ENCODE measurements at places on chromosomes 16 and 17.

DNA sequence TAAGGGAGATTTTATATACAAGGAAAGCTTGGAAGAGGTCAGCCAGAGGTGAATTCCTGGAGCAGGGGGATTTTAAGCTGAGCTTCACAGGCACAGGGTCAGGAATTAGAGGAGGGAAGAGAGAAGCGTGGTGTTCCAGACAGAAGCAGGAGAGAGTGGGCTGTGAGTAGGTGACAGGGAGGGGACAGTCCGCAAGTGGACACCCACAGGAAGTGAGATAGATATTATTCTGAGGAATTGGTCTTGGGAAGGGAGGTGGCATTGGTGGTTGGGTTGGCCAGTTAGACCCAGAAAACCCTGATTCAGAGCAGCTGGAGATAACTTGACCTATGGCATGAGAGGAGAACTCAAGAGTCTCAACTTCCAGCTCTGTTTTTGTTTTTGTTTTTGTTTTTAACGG is 14.7 kb downstream of the PHB1 start:
- no peak for DNase-seq

DNA sequence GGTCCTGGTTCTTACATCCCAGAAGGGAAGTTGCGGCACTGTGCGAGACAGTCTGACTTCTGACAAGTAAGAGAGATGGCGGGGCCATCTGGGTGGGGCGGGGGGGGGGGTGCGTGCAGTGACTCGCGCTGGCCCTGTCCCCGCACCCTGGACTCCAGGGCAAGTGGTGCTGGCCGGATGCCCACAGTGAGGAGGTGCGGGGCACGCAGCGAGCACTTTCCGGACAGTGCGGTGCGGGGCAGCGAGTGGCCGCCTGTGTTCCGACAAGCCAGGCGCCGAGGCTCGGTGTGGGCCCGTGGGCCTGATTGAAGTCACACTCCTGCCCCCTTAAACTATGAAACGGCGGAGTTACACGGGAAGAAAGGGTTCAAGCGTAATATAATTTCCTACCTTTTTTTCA is 106.4 kb downstream of the BANP start:
- DNase-seq: no peak

- no peak for DNase-seq
Measured at GRCh38 chr17:14334919-14335318, 34.0 kb downstream of the HS3ST3B1 start.

- DNase-seq: no peak
Measured at GRCh38 chr16:19843371-19843770, 41.3 kb downstream of the GPRC5B start.

- DNase-seq: no peak
Measured at GRCh38 chr16:82675300-82675699, 48.5 kb downstream of the CDH13 start.

DNA sequence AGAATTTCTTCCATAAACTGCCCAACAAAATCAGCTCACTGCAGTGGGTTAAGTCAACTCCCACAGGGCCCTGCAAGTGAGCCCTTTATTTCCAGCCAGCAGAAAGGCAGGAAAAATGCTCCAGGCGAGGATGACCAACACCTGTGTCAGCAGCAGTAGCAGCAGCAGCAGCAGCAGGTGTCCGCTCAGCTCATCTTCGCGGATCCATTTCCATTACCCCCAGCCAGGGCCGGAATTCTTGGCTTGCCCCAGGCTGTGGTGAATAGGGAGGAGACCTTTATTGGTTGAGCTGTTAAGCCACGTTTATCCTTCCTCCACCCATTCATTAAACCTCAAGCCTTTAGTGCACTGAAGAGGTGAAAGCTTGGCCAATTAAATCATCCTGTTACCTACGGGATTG is 46.2 kb downstream of the MARCHF10 start:
- DNase-seq: no peak

DNA sequence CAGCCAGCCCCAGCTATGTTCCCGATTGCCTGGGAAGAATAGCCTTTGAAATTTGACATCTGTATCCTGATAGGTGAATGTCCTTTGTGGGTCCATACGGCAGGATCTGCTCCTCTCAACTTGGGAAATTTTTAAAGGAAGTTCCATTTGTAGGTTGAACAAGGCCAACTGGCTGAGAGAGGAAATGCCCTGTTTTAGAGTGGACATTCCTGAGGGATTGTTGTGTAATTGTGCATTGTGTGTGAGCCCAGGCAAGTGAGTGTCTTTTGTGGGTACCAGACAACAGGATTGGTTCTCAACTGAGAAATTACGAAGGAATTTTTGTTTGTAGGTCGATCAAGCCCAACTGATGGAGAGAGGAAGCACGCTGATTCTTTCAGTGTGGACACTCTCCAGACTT is 2.6 kb upstream of the CPHXL2 start:
- DNase-seq: no peak

GRCh38 chr17:54860617-54861470 is 39.8 kb upstream of the TOM1L1 start:
- no peak for DNase-seq

DNA sequence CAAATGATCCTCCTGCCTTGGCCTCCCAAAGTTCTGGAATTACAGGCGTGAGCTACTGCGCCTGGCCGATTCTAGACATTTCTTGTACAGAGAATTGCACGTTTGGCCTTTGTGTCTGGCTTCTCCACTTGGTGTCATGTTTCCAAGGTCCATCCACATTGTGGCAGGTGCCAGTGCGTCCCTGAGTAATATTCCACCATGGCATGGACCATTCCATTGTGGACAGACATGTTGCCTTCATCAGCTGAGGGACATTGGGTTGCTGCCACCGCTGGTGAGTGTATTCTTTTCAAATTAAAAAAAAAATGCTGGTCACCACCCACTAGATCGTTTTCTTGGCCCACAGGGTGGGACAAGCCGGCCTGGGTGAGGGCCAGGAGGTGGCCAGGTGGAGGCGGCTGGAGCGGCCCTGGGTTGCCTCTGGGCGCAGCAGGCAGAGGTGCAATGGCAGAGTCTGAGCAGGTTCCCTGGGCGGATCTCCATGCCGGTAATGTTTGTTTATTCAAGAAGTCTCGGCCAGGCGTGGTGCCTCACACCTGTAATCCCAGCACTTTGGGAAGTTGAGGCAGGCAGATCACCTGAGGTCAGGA is 274.1 kb downstream of the SEC14L1 start:
- no peak for DNase-seq

- no peak for DNase-seq
Measured at GRCh38 chr16:28189245-28189644, 22.5 kb downstream of the XPO6 start.

DNA sequence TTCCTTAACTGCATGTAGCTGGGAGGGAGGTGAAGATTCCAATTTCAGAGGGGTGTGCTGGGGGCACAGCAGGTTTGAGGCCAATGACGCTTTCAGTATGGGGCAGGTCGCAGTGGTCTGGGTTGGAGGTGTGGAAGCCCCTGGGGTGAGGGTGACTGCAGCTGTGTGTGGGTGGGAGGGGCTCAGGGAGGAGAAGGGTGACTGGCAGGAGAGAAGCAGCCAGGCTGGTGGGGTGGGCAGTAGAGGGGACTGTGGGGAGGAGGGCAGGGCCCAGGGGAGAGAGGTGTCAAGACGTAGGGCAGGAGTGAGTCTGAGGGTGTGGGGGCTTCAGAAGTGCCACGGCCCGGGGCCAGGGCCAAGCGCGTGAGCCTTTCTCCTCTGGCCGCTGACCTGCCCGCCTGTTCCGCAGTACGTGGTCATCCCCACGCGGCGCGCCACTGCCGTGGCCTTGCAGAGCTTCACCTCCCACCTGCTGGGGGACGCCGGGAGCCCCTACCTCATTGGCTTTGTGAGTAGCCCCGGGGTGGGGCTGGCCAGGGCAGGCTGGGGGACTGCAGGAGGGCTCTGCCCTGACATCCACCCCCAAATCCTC is 19.4 kb downstream of the MYBBP1A start:
- no peak for DNase-seq

GRCh38 chr16:649631-650030 is 466 bp downstream of the WDR90 start:
- DNase-seq: no peak

DNA sequence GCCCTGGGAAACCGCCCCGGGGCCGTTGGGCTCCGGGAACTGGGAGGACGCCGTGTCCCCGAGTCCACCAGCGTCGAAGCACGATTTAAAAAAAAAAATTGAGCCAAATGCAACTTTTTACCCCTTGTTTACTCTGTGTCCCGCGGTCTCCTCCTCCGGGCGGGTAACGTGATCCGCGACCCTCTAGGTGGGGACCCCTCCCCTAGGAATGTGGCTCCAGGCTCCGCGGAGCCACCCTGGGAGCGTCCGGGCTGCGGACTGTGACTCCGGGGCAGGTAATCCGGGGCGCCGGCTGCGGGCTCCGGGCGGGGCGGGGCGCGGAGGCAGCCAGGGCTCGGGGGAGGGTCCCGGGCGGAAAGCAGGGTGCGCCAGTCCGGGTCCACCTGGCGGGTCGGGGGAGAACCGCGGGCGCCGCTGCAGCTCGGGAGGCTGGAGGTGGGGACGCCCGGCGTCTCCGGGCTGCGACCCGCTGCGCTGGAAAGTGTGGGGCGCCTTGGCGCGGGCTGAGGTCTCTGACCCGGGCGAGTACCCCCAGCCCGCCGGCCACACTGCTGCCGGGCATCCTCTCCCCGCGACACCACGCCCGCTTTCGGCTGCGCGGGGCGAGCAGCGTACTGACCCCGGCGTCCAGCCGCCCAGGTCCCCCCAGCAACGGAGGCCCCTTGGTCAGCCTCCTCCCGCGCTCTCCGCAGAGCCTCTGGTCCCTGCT is 852 bp upstream of the HELZ start:
- no peak for DNase-seq

GRCh38 chr17:6786618-6787017 is 10.6 kb downstream of the FBXO39 start:
- DNase-seq: no peak

- DNase-seq: no peak
Measured at GRCh38 chr16:49092704-49093103, 188.9 kb downstream of the CBLN1 start.

- no peak for DNase-seq
Measured at GRCh38 chr17:42855048-42855596, 4.1 kb downstream of the AOC3 start.
